ENCODE measurements at places on chromosomes 5 and 9.
A peak's percentile ranks its signal among the peaks of the same experiment; 100 is the strongest.

DNA sequence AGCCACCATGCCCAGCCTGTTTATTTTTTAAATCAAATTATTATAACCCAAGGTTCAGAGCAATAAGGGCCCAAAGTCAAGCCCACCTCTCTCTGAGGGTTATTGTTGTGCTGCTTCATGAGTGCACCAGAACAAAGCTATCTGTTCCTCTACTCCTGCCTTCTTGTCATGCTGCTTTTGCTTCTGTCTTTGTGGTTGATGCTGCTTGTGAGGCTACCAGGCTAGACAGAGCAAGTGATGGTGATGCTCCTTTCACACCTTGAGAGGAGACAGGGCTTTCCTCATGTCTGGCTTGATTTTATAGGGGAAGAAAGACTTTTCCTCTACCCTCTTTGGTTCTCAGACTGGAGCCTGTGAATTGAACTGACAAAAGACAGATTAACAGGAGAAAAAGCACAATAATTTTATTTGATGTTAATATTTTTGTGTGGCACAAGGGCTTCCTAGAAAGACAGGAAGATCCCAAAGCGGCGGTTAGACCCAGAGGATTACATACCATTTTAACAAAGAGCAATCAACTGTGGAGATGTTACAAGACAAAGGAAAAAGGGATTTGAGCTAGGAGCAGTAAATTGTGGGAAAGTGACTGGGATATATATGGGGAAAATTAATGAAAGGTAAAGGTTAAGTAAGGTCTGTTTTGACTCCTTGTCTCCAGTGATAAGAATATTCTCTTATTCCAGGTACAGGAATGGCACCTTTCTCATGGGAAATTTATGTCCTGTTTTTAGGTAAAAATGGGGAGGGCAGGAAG is 4.4 kb upstream of the CD180 start:
- no peak for DNase-seq

DNA sequence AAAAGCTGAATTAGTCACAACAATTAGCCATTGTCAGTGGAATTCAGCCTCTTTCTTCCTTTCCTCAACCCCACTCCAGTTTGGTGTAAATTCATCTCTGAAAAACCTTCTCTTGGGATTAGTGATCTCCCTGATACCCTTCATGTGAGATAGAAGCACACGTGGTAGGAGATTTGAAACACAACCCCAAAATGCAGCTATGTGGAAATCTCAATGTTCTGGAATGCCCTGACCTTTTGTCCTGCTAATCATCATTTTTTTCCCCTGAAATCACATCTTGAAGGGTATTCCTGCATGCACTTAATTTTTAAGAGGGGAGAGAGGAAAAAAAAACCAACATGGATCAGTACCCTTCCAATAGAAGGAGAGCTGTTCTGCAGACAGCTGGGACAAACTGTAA is 612.6 kb downstream of the EBF1 start:
- DNase-seq = no peak

- peak; percentile 58 for DNase-seq
Observed at GRCh38 chr5:171310212-171310818, 1.3 kb downstream of the TLX3 start.

- DNase-seq = no peak
Observed at GRCh38 chr5:116178925-116179324, 94.1 kb downstream of the COMMD10 start.

GRCh38 chr5:107184066-107184465 is 486.7 kb downstream of the EFNA5 start:
- DNase-seq = no peak

DNA sequence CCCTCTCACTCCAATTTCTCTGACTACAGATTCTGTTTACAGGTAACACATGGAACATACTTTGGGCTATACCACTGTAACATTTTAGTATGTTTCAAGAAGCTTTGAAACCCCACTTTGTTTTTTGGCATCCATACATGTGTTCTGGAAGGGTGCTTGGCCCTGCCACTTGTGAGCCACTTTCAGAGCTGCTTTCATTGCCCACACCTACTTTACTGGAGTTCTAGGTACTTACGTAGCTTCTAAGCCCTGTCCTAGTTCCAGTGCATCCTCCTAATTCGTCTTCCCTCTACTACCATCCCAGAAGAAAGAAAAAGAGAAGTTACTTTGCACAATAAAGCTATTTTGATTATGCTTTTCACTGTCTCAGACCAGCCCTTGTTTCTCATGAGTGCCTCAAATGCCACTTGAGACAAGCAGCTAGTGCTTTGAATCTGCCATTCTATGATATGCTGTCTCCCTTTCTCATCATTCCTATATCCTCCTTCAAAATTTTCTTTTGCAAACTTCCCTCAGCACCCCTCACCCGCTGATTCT is 26.5 kb upstream of the C5orf47 start:
- no peak for DNase-seq

DNA sequence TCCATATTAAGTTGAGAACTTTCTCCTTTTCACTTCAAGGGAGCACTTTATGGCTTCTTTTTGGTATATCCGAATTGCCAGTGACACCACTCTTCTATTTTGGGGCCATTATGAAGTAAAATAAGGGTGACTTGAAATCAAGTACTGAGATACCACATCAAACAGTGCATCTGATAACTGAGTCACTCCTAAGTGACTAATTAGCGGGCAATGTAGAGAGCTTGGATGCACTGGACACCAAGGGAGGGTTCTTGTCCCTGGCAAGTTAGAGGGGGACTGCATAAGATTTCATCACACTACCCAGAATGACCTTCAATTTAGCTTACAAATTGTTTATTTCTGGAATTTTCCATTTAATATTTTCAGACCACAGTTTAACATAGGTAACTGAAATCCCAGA is 813.9 kb upstream of the CDH10 start:
- DNase-seq = no peak

- peak; percentile 39 for DNase-seq
Observed at GRCh38 chr5:160463740-160464465, 42.2 kb downstream of the PTTG1 start.

GRCh38 chr5:149238540-149238939 is 33.1 kb upstream of the AFAP1L1 start:
- no peak for DNase-seq

DNA sequence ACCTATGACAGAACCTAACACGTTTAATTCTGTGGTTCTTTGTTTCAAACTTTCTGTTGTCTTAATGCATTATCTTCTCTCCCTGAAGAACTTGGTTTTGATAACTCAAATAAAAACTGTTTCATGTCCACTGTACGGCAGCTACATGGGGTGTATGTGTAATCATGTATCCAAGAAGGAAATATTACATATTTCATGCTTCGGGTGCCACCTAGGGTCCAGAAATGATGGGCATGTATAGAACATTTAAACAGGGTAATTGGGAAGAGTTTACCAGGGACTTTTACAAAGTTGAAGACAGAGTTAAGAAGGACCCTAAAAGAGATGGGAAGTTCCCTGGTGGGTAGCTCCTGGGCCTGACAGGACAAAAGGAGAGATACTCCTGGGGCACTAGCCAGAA is 291.3 kb downstream of the FBXL7 start:
- DNase-seq = no peak

DNA sequence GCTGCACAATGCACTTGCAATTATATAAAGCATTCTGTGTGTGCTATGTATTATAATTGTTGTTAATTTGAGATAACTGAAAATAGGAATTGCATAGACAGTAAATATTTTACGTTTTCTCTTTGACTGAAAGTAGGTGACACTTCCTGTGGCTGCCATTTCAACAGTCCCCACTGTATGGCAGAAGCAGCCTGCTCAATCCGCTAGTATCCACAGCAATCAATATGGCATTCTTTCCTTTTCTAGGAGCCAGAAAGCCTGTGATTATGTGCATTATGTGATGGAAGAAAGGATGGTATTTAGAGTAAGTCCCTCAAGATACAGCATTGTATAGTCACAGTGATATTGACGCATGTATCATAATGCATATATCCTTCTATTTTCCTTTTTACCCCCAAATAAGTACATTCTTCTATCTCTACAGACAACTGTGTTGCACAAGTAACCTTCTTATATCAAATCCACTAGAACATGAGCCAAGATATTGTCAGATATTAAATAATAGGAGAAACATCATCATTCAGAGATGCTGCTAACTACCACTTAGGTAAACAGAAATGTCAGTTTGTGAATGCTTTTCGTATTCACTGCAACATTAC is 59.7 kb downstream of the CARTPT start:
- DNase-seq = peak; percentile 12

DNA sequence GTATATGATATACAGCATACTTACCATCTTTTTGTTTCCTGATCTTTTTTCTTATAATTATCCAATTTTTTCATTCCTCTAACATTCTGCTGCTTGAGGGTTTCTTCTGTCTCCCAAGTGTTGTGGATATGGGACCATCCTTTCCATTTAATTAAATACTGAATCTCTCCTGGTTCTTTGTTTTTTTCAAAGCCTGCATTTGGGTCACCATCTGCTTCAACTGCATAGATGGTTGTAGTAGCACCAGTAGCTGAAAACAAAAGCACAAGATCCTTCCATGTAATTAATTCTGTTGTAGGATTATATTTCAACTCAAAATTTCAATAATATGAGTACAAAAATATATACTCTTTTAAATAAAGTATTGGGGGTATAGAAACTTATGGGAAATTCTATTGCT is 29.4 kb downstream of the CHD1 start:
- no peak for DNase-seq

DNA sequence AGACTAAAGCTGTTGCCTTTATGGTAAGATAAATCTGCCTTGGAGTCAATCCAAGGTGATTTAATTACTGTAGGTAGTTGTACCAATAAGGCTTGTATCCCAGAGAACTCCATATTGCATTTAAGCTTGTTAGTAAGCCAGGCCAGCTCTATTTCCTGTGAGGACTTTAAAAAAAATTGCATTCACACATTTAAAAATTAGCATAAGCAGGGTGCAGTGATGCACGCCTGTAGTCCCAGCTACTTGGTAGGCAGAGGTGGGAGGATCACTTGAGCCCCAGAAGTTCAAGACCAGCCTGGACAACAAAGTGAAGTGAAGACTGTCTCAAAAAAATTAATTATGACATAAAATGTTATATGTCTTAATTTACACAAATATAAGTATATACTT is 28.7 kb upstream of the ABL1 start:
- peak; percentile 17 for DNase-seq

DNA sequence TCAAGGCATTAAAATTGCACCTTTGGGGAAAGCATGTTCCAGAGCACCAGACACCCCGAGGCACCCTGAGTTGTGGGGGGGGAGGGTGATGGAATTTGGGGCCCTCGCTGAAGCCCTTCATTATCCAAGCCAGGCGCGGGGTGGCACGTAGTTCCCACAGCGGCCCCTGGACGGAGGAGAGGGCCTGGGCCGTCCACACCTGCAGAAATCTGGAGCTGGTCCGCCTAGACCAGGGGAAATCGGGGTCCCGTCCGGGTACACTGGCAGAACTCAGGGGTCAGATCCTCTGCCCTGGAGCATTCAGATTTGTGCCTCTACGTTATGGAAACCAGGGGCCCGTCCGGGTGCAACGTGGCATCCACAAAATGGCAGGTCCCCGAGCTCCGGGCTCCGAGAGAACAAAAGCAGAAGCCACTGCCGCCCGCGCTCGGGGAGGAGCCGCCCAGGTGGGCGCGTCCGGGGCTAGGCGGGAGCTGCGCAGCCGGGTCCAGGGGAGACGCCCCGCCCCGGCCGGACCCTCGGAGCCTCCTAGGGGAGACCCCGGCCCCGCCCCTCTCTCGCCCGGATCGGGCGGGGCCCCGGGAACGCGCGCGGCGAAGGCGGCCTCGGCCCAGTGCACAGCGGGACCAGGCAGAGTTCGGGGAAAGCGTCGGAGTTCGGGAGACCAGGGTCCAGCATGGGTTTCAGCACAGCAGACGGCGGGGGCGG is at the start of gene PLEKHG4B:
Gene PLEKHG4B, plus strand, starts transcription at position 613 of the 708 bp plus-strand sequence. Its CDS starts 64 bp downstream, at position 677.
- peak; percentile 33 for DNase-seq

GRCh38 chr5:58149345-58149744 is 310.5 kb downstream of the PLK2 start:
- peak; percentile 22 for DNase-seq

- DNase-seq = peak; percentile 36
Observed at GRCh38 chr5:158560170-158560569, 539.5 kb downstream of the EBF1 start.

GRCh38 chr9:98215271-98215670 is 22.8 kb upstream of the CORO2A start:
- no peak for DNase-seq

DNA sequence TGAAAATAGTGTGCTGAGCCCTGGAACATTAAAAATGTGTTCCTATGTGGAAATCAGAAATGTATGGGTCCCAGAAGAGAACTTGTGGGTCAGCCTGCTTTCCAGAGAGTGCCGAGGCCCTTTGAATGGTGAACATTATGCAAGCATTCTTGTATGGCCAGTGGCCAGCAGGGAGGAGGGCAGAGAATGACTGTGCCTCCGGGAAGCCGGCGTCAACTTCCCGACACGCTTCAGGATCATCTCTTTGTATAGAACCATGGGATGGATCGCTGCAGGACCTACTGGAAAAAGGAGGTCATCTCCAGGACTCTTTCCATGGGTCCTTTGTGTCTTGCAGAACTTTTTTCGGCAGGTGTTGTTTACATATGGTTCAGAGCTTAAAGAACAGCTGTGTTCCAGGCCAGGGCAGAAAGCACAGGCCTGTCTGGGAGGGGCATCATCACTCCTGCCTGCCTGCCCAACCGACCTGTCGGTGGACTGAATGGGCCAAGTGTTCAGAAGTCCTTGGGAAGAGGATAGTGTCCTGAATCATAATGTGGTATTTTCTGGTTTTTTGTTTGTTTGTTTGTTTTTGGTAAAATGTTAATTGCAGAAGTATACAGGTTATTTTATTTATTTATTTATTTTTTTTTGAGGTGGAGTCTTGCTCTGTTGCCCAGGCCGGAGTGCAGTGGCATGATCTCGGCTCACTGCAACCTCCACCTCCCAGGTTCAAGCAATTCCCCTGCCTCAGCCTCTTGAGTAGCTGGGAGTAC is 9.0 kb downstream of the PRRC2B start:
- peak; percentile 43 for DNase-seq

DNA sequence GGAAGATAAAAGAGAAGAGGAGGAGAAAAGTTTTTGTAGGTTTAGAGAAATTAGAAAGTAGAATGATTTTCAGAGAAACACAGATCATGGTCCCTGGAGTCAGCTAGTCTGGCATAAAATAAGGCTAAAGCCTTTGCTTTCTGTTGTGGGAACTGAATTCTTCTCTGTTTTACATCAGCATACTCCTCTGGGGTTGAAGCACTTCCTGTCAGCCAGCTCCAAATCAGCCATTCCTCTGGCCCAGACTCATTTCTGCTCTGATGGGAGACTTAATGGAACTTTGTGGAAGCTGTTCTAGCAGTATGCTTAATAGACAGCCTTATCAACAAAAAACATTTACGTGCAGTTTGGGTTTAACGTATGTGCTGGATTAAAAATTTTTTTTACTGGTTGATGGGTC is 143.2 kb downstream of the HMHB1 start:
- DNase-seq = no peak
